ENCODE measurements at places on chromosomes 11 and 22.

DNA sequence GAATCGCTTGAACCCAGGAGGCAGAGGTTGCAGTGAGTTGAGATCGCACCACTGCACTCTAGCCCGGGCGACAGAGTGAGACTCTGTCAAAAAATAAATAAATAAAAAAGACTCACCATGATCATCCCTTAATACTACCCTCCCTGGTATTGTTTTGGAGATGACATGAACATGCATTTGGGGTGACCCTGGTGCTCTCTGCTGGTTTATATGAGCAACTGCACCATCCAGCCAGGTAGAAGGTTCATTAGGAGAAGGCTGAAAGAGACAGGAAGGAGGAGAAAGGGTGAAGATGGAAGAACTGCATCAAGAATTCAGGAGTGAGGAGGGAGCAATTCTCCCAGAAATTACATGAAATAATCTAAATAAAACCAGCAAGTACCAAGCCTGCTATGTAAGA lies 37.8 kb downstream of the SLC5A1 start:
- DNase-seq, result peak; percentile 64

GRCh38 chr22:46672731-46673130 lies 52.5 kb downstream of the GRAMD4 start:
- no peak for DNase-seq

GRCh38 chr11:43555186-43555585 lies 125.4 kb upstream of the HSD17B12 start:
- DNase-seq, result no peak

DNA sequence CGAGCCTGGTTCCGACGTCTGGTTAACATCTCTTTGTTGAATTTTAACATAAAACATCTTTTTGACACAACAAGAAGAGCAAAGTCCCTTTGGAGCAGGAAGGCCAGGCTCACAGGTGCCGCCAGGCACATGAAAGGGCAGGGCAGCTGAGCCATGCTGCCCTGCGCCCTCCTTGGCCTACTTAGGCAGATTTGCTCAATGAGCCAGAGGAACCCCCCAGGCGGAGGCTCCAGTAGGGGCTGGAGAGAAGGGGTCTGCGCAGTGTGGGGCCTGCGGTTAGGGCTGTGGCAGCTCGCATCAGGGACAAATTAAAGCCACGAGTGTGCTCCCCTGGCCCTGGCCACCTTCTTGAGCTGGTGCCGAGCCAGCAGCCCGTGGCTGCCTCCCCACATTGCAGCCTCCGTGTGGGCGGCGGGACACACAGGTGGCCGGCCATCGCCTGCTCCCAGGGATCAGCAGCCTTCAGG lies 9.9 kb upstream of the SLC22A12 start:
- no peak for DNase-seq

DNA sequence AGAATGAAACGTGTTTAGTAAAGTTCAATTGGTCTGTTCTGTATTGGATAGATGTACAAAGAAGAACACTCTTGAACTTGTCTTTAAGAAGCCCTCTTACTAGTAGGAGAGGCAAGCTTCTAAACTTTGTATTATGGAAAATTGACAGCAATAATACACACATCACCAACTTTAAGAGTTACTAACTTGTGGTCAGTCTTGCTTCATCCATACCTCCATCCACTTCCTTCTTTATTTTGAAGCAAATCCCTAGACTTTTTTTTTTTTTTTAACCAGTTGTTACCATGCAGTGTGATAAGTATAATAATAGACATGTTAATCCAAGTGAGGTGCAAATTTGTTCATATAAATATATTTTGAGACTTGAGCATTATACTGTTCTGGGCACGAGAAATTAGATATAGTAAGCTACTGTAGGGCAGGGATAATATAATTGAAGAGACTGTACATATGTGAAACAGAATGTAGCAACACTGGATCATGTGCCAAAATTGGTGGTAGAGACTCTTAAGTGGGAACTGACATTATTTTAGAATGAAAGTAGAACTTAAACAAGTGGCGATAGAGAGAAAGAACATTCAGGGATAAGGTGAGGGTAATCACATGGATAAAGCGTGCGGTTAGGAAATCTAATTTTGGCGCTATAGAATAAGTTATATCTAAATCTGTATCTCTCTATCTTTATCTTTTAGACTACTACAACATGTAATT lies 6.5 kb downstream of the FAR1 start:
- DNase-seq, result no peak

DNA sequence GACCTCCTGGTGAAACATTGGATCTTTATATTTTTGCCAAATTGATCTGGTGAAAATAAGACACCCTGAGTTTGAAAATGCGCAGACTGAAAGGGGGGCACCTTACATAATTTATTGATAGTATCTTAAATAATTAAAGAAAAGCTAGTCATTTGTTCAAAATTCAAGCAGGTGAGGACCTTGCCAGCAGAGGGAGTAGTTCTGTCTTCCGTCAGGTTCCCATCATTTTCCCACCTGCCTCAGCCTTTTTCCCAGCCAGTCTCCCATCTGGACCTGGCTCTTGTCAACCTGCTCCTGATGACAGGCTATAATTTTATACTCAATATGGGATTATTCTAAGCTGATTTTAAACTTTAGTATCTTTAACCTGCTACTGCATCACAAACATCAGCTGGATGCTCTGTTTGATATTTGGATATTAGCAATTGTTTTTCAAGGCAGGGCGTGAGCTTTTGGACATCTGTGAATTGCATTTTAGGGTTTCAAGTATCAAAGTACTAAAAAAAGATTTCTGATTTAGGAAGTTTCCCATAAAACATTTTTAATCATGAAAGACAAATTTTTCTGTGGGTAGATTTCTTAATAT lies 132.0 kb downstream of the ELP4 start:
- DNase-seq, result peak; percentile 3

DNA sequence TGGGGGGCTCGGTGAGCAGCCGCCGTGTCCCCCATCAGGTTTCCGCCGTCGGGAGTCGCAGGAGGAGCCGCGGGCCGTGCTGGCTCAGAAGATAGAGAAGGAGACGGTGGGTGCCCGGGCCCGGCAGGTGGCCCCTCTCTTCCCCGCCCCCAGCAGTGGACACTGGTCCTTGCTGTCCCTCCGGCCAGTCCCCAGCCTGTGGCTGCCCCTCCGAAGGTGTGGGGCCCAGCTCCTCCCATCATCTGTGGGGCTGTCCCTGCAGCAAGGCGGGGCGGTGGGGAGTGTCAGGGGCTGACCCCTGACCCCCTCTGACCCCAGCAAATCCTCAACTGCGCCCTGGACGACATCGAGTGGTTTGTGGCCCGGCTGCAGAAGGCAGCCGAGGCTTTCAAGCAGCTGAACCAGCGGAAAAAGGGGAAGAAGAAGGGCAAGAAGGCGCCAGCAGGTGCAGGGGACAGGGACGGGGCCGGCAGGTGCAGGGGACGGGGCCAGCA lies 15.3 kb downstream of the EPS8L2 start:
- peak; percentile 72 for DNase-seq

DNA sequence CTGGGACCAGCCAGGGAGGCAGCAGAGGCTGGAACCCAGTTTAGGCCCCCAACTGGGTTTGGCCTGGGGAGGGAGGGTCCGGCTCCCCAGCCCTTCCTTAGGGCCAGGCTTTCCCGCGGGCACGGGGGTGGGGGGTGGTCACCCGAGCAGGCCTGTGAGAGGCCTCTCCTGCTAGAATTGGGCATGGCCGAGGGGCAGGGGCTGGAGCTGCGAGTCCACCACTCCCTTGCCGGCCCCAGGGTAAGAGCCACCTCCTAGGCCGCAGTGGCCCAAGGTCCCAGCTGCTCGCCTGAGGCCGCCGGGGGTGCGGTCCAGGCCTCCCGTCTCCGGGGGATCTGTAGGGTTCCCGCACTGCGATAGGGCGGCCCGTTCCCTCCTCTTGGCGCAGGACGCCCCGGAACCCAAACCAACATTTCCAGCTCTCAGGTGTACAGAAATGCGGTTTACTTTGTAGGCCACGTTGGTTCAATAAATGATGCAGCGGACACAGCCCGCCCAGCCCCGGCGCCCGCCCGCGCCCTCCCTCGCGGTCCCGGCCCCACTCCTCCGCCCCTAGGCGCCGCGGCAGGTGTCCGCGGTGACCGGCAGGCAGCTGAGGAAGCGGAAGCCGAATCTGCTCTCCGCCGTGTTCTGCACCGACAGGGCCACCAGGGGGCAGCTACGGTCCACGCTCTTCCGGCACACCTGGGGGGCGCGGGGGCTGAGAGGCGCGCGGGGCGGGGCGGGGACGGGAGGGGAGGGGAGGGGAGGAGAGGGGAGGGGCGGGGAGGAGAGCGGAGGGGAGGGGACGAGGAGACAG lies 5.9 kb downstream of the LMNTD2 start:
- peak; percentile 98 for DNase-seq

DNA sequence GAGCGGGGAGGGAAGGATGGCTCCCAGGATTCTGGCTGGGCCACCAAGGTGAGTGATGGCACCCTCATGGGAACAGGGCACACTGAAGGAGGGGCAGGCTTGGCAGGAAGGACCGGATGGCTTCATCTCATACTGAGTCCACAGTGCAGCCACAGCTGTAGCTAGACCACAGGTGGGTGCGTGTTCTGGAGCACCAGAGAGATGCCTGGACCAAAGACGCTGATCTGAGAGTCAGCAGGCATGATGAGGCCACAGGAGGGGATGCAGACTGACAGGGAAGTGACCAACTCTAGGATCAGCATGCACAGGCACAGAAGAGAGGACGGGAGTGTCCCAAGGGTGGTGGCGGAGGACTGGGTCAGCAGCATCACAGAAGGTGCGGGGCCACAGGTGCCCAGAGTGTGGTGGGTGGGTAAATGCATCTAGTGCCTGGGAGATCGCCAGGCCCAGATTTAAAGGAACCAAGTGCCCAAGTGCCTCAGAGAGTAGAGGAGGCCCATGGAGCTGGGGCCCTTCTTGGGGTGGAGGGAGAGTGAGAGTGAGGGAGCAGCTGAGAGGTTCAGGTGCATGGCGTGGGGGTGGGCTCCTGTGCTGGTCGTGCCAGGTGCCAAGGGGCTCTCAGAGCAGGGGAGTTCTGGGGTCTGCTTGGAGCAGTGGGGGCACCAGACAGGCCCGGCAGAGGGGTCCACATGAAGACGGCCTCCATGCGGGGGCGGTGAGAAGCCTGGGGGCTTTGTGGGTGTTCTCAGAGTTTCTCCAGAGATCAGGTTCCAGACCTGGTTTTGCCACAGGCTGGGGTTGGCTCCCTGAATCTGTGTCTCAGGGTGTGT lies 113.7 kb downstream of the CEP164 start:
- DNase-seq, result no peak

DNA sequence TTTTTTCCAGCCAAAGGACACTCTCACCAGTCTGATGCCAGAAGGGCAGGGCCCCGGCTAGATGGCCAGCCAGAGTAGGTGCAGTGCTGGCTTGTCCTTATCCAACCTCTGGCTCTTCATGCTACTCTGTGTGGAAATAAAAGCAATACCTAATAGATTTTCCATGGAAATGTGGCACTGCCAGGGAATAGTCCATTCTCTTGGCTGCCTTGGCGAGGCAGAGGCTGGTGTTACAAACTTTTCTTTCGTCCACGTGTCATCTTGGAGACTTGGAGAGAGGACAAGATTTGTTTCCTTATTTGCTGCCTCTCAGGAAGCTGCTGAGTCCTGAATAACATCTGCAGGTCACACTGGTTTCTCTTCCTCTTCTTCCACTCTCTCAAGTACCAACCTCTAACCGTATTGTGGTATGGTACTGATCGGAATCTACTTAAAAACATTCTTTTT lies 17.2 kb upstream of the C1QTNF4 start:
- DNase-seq, result no peak

GRCh38 chr11:60897496-60897895 lies 8.9 kb downstream of the PRPF19 start:
- DNase-seq, result no peak

- peak; percentile 85 for DNase-seq
Observed at GRCh38 chr11:68002938-68003845, 705 bp downstream of the UNC93B1 start.

- no peak for DNase-seq
Observed at GRCh38 chr22:49877642-49878041, 24.0 kb downstream of the ZBED4 start.

GRCh38 chr11:85791409-85791990 lies 19.4 kb downstream of the SYTL2 start:
- DNase-seq, result no peak

DNA sequence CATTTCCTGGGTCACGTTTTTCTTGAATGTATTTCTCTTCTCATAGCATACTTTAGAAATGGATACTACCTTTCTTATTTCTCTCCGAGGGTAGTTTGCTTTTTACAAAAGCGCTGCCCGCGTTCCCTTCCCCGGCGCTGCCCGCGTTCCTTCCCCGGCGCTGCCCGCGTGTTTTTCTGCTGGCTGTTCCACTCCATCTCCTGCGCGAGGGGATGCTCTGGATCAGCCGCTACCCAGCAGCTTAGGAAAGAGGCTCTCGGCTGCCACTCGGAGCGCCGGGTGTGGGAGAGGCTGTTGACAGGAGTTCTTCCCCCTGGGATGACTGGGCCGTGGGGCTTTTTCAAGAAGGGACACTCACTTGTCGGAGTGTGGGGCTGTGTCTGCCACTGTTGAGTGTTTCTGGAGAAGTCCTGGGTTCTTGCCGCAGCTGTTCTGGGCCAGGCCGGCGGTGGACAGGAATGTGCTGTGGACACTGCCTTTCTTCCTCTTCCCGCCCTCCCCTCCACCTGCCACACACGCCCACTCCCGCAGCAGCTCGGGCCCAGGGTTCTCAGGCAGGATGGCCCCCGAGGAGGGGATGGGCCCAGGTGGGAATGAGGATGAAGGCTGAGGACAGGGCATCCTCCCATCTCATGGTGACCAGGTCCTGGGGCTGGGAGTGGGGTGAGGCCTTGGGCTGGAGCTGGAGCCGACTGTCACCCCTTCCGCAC lies 30.6 kb downstream of the GLB1L2 start:
- no peak for DNase-seq

DNA sequence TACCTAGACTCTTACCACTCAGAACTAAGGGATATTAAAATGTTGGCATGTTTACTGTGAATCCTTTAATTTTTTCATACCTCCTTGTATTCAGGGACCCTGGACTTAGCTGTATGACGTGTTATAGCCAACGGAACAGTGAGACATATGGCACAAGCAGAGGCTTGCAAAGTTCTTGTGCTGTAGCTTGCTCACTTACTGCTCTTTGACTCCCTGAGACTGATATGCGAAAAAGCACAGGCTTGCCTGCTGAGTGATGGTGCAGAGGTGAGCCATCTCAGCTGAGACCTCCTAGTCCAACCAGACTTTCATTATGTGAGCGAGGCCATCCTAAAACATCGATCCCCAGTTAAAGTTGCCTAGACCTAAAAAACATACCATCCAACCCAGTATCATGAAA lies 811.0 kb downstream of the METTL15 start:
- DNase-seq, result no peak

GRCh38 chr22:48931452-48931851 lies 896.2 kb downstream of the BRD1 start:
- DNase-seq, result no peak

All from H7 (cell line).